ENCODE measurements at places on chromosomes 3 and 15. TPM values are rescaled to one million over a fixed set of nuclear protein-coding genes. Genes with fewer than 3 reads are reported as not detected.

The OXTR gene
- total RNA-seq, result 1.7 TPM

The SST gene
- not detected for total RNA-seq

The ALDH1L1 gene
- 0.72 TPM for total RNA-seq

The CPLX3 gene
- not detected for total RNA-seq

The STAC gene
- 7.7 TPM for total RNA-seq

The CELF6 gene
- total RNA-seq, result 0.24 TPM

The CFAP44 gene
- total RNA-seq, result 1.7 TPM

The PXK gene
- 18.6 TPM for total RNA-seq

The KLHL40 gene
- not detected for total RNA-seq

The GPR15 gene
- total RNA-seq, result not detected

The ARHGEF26 gene
- total RNA-seq, result 0.24 TPM

The GOLGA8N gene
- total RNA-seq, result 2.8 TPM

The ADPRH gene
- total RNA-seq, result 1.1 TPM

The IQCF5 gene
- total RNA-seq, result not detected

The GPR149 gene
- total RNA-seq, result not detected

The CFAP100 gene
- not detected for total RNA-seq

The SLTM gene
- 51.6 TPM for total RNA-seq

The XCR1 gene
- not detected for total RNA-seq

The TADA3 gene
- 57.6 TPM for total RNA-seq

The PIF1 gene
- total RNA-seq, result 0.21 TPM

The SLC2A2 gene
- under 0.01 TPM for total RNA-seq

The IGDCC3 gene
- total RNA-seq, result not detected

The STRIT1 gene
- total RNA-seq, result not detected

The ZNF774 gene
- total RNA-seq, result 3.6 TPM

The CHRM5 gene
- total RNA-seq, result not detected

The LINGO1 gene
- total RNA-seq, result not detected

The PLA2G4D gene
- under 0.01 TPM for total RNA-seq

The CA12 gene
- total RNA-seq, result 122 TPM

The RASGRP1 gene
- total RNA-seq, result 2.7 TPM

The SPINK8 gene
- total RNA-seq, result not detected

The RBSN gene
- total RNA-seq, result 23.2 TPM

The CCR3 gene
- total RNA-seq, result not detected

The ARIH1 gene
- total RNA-seq, result 28.2 TPM

The GUCA1C gene
- not detected for total RNA-seq

The DISP2 gene
- total RNA-seq, result under 0.01 TPM

The FETUB gene
- total RNA-seq, result not detected

The ALS2CL gene
- total RNA-seq, result 64.6 TPM

The XPC gene
- 27.7 TPM for total RNA-seq

The CDC25A gene
- 4.3 TPM for total RNA-seq

The CCDC13 gene
- total RNA-seq, result 0.64 TPM

The CCRL2 gene
- total RNA-seq, result not detected

The MITF gene
- total RNA-seq, result 8.7 TPM

The MGLL gene
- total RNA-seq, result 54.9 TPM

The SLC28A1 gene
- not detected for total RNA-seq

The CCR4 gene
- total RNA-seq, result not detected

The FANCD2OS gene
- total RNA-seq, result not detected

The C15orf62 gene
- 1.2 TPM for total RNA-seq

Data from tracheal epithelial cell (primary cell).